ENCODE measurements at places on chromosomes 4 and X. TPM values are rescaled to one million over a fixed set of nuclear protein-coding genes. Genes with fewer than 3 reads are reported as not detected.

DNA sequence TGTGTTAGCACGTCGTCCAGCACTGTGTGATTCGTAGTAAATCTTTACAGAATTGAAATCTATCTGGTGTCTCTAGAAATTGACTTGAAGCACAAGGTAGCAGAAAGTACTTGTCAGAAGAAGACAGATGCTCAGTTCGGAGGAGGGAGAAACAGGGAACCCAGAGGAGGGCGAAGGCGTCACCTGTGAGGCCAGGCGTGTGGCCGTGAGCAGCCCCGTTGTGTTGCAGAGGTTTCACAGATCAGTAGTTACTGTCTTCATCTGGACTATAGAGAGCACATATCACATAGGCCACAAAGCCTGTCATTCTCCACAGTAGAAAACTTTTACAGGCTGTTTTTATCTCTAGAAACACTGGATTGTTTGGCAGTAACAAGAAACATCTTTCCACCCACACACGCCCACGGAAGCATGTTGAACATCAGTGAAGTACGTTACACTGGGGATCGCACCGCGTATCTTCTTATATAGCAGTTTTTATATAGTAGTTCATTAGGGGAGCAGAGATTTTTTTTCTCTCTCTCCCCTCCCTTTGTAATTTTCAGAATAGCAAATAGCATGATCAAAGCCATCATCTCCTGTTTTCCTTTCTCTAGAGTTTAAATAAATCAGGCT is 48.1 kb upstream of the TLR3 start:
- DNase-seq = no peak
- no peaks in the 10 kb centered on the region for H3K27me3 ChIP-seq
- H3K4me1 ChIP-seq = peaks cover 4% of the 10 kb centered on the region
- no peak overlapping the region for H3K4me3 ChIP-seq
- no peak overlapping the region for H3K27ac ChIP-seq

- H3K27ac ChIP-seq = no peak overlapping the region
- H3K36me3 ChIP-seq = no peaks in the 10 kb centered on the region
- H3K4me3 ChIP-seq = no peak overlapping the region
Measured at GRCh38 chr4:71863457-71863856, 79.6 kb upstream of the GC start.

DNA sequence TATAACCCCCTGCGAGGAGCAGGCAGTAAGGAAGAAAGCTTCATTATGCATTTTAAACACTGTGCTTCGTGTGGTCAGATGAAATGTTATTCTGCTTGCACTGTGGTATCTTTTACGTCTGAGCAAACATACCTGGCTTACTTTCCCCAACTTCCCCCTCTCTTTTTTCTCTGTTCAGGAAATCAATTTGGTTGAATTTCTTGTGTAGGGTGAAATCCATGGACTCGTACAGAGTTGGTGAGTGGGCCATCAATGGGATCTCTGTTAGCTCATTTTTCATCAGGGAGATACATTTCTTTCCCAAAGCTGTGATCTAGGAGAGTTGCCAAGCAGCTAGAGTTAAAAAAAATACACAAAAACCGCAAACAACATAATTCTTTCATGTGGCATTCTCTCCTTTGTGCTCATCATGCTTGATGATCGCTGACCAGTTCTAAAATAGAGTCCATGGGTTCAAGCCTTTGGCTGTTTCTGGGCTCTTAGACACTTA is 98.5 kb downstream of the FRAS1 start:
- H3K4me1 ChIP-seq = peaks cover 7% of the 10 kb centered on the region
- no peak overlapping the region for H3K4me3 ChIP-seq
- no peaks in the 10 kb centered on the region for H3K27me3 ChIP-seq
- no peak for DNase-seq

DNA sequence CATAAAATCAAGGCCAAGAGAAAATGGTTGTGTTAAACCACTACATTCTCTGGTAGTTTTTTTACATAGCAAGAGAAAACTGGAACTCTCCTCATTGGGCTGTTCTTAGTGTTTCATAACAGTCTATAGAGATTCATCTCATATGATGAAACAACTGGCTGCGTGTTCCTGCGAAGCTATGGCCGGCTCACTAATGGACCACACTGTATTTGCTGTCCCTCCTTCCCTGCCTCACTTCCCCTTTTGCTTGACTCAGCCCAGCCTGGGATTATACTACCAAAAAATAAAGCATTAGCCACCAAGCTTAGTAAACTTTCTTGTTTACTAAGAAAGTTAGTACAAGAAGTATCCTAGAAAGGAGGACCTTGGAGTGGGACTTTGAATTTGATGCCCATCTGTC is 31.6 kb upstream of the LSM6 start:
- no peak overlapping the region for H3K27ac ChIP-seq
- DNase-seq = peak; percentile 20
- H3K4me1 ChIP-seq = no peaks in the 10 kb centered on the region
- H3K27me3 ChIP-seq = no peaks in the 10 kb centered on the region

DNA sequence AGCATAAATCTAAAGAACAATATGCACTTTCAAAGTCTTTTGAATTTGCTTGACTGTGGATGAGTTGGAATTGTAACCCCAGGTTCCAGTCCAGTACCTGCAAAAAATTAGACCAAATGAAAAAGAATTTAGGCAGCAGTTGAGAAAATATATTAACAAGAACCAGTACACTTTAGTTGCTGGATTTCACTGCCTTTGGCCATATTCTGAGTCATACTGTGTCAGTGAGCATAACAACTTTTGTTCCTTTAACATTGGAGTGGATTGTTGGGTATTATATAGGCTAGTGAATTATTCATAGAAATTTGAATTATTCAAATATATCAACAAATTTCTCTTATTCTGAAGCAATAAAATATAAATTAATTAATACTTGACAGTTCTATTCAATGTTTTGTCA is 101.5 kb upstream of the SMAD1 start:
- DNase-seq = no peak
- H3K4me3 ChIP-seq = no peak overlapping the region
- H3K4me1 ChIP-seq = no peaks in the 10 kb centered on the region
- no peaks in the 10 kb centered on the region for H3K27me3 ChIP-seq
- no peak overlapping the region for H3K27ac ChIP-seq

The TLR6 gene
- total RNA-seq = 0.99 TPM

The ITIH6 gene
- not detected for total RNA-seq

The TLR1 gene
- total RNA-seq = 12.2 TPM
